Naive thymus-derived CD8-positive, alpha-beta T cell (primary cell): ENCODE measurements at places on chromosomes 1 and 21. TPM values are rescaled to one million over a fixed set of nuclear protein-coding genes. Genes with fewer than 3 reads are reported as not detected.

Gene TRABD2B
- polyA plus RNA-seq: not detected

- no peak overlapping the region for H3K4me3 ChIP-seq
- H3K27me3 ChIP-seq: peaks cover 50% of the 10 kb centered on the region
Observed at GRCh38 chr1:201212056-201212455, 21.4 kb downstream of the IGFN1 start.

DNA sequence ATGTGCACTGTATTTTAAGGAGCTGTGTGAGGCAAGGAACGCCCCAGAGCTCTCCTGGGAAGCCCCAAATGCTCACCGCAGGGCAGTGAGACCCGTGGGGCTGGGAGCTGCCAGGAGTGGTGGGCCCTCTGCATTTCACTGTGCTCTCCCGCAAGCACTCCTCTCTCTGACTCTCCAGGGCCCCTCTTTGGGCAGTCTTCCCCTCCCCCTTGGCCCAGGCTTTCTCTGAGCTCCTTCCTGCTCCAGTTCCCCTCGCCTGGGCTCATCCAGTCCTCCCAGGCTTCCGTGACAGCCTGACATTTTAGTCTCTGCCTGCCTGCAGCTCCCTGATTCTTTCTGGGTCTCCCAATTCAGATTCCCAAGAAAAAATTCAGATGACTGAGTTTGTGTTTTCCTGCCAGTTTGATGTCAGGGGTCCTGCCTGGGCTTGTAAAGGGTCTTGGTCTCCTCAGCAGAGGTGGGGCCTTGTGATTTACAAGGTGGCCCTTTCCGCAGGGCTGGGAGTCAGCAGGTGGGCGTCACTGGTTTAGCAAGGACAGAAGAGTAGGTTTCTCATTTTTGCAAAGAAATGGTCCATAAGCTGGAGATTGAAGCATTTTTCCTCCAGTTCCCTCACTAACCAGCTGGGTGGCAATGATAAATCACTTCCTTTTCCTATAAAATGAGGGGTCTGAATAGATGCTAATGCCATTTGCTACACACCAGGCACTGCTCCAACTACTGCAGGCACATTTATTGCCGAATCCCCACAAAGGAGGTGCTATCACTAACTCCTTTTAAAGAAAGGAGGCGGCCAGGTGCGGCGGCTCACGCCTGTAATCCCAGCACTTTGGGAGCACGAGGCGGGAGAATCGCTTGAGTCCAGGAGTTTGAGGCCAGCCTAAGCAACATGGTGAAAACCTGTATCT lies 1.9 kb upstream of the CA6 start:
- peak overlapping the region; percentile 78 for H3K4me3 ChIP-seq
- H3K4me1 ChIP-seq: peaks cover 57% of the 10 kb centered on the region
- DNase-seq: no peak

- H3K4me3 ChIP-seq: no peak overlapping the region
- no peak for DNase-seq
- H3K36me3 ChIP-seq: no peaks in the 10 kb centered on the region
Observed at GRCh38 chr1:99240621-99241020, 23.7 kb upstream of the PLPPR4 start.

GRCh38 chr1:228161362-228161761 lies 4.2 kb upstream of the IBA57 start:
- no peak overlapping the region for H3K4me3 ChIP-seq
- H3K27me3 ChIP-seq: no peaks in the 10 kb centered on the region

- no peak for DNase-seq
- H3K27ac ChIP-seq: no peak overlapping the region
- no peaks in the 10 kb centered on the region for H3K4me1 ChIP-seq
- peaks cover 3% of the 10 kb centered on the region for H3K27me3 ChIP-seq
- H3K4me3 ChIP-seq: no peak overlapping the region
Observed at GRCh38 chr1:179767996-179768395, 24.9 kb downstream of the FAM163A start.

DNA sequence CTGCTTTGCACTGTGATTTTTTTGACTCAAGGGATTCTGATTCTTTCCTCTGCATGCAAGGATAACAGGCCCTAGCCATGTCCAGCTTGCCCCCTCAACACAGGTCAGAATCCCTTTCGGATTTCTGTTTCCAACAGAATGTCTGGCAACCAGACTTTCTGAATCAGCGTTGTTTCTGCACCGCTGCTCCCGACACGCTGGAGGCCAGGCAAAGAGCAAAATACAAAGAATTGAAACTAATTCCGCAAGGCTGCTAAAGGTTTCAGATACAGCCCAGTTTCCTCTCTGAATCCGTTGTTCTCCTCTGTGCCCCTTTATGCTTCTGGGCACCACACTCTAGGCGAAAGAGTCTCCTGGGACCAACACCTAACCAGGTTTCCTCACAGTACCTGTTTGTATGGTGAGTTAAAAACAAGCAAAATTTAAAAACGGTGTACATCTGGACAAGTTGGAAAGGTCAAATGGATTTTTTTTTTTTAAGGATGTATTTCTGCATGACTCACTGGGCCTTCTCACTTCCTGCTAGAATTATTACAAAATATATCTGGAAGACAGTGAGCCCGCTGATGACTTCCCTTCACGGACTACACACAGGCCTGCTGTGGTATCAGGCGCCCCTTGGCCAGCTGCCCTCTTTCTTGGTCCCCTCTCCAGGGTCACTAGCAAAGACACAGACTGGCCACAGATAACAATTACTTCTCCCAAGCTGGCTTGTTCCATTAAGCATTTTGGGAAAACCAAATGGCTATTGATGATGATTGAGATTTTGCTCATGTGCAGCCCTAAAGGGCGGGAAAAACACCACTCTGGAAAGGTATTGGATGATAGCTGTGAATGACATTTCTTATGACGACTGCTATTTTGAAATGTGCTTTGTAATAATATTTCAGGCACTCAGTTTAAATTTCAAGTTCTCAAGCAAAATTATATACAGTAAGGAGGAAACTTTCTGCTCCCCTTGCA lies 118.3 kb downstream of the TGFB2 start:
- H3K36me3 ChIP-seq: no peaks in the 10 kb centered on the region
- H3K27ac ChIP-seq: no peak overlapping the region
- H3K4me3 ChIP-seq: no peak overlapping the region
- H3K27me3 ChIP-seq: no peaks in the 10 kb centered on the region
- no peaks in the 10 kb centered on the region for H3K4me1 ChIP-seq

- DNase-seq: no peak
- peaks cover 6% of the 10 kb centered on the region for H3K36me3 ChIP-seq
- H3K27me3 ChIP-seq: peaks cover 5% of the 10 kb centered on the region
- H3K4me3 ChIP-seq: no peak overlapping the region
- no peak overlapping the region for H3K27ac ChIP-seq
Observed at GRCh38 chr1:165883056-165883455, 55.6 kb downstream of the UCK2 start.

GRCh38 chr21:33058527-33058926 lies 11.4 kb upstream of the OLIG1 start:
- H3K27ac ChIP-seq: no peak overlapping the region
- peaks cover 9% of the 10 kb centered on the region for H3K27me3 ChIP-seq
- H3K36me3 ChIP-seq: no peaks in the 10 kb centered on the region
- no peak overlapping the region for H3K4me3 ChIP-seq
- DNase-seq: no peak
- H3K4me1 ChIP-seq: peaks cover 3% of the 10 kb centered on the region

Gene ATF3
- not detected for polyA plus RNA-seq

DNA sequence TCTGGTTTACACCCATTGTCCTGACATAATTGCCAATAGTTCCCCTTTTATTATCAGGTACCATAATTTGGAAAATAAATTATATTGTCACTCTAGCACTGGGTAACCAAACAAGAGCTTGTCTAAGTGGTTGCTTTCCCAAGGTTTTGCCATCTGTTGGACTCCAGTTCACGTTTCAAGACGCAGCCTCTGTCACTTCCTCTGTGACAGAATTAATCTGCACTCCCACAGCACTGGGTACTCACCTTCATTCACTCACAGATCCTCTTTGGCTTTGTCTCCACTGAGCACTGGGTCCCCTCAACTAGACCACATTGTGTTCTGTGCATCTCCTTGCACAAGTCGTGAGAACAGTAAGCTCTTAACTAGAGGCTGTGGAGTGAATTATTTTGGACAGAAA lies 123.6 kb upstream of the JUN start:
- no peaks in the 10 kb centered on the region for H3K27me3 ChIP-seq
- H3K27ac ChIP-seq: no peak overlapping the region
- no peak for DNase-seq
- H3K36me3 ChIP-seq: no peaks in the 10 kb centered on the region
- peaks cover 21% of the 10 kb centered on the region for H3K4me1 ChIP-seq
- no peak overlapping the region for H3K4me3 ChIP-seq

Gene VWA5B1
- not detected for polyA plus RNA-seq

GRCh38 chr1:25692560-25692959 lies 76.0 kb downstream of the MAN1C1 start:
- H3K27ac ChIP-seq: no peak overlapping the region
- no peak overlapping the region for H3K4me3 ChIP-seq
- no peak for DNase-seq
- H3K4me1 ChIP-seq: peaks cover 69% of the 10 kb centered on the region

DNA sequence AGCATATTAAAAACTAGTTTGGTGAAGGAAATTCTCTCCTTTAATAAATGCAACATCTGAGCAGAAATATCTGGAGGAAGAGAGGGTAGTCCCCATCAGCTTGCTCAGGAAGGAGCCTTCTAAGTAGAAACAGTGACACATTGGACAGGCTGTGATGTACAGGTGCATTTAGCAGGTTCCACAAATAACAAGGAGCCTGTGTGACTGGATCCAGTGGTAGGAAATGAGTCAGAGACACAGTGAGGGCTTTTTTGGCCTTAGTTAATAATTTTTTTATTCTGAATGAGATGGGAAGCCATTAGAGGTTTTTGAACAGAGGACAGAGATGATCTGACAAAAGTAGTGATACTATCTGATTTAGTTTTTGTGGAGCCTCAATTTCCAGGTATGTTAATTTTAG lies 738.9 kb upstream of the PTBP2 start:
- no peaks in the 10 kb centered on the region for H3K4me1 ChIP-seq
- no peak for DNase-seq
- no peak overlapping the region for H3K4me3 ChIP-seq
- H3K27me3 ChIP-seq: no peaks in the 10 kb centered on the region
- H3K36me3 ChIP-seq: no peaks in the 10 kb centered on the region

- H3K36me3 ChIP-seq: no peaks in the 10 kb centered on the region
- peaks cover 2% of the 10 kb centered on the region for H3K4me1 ChIP-seq
- no peak for DNase-seq
- no peak overlapping the region for H3K4me3 ChIP-seq
- peak overlapping the region; percentile 86 for H3K27ac ChIP-seq
- no peaks in the 10 kb centered on the region for H3K27me3 ChIP-seq
Observed at GRCh38 chr1:198788561-198789064, 149.8 kb downstream of the PTPRC start.

Gene PLPPR4
- polyA plus RNA-seq: not detected
